Posterior cingulate gyrus (tissue), 11 donors: ENCODE measurements at places on chromosomes 7 and 10.

GRCh38 chr7:39709768-39710311 is 86.5 kb downstream of the RALA start:
- peak; percentile 23 for DNase-seq

DNA sequence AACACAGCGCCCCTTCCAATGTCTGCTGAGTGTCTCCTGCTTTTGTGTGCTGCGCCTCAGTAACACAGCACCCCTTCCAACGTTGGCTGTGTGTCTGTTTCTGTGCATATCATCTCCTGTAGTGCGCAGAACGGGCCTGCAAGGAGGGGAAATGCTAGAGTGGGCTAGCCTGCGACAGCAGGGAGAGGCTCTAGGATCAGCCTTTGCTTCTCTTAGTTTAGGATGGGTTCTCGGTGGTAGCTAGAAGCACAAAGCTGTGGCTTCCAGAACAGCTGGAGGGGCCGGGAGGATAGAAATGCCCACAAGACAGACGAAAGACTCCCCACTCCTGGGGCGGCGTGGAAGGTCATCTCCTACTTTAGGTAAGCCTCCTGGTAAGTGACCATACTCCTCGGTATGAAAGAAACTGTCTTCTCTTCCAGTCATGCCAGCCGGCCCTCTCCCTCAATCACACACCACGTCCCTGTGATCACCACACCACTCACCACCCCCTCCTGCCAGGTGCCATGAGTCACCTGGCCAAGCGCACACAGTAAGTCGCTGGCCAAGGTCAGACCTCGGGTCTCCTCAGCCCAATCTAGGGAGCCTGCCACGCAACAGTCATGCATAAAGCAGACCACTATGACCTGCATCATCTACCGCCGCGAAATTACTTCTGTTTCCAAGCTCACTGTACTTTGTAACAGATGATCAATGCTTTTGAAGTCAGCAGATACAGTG is 4.8 kb downstream of the PITRM1 start:
- DNase-seq: no peak

GRCh38 chr10:31646519-31646918 is 282.1 kb downstream of the ARHGAP12 start:
- no peak for DNase-seq

GRCh38 chr10:31384589-31384949 is 65.6 kb downstream of the ZEB1 start:
- no peak for DNase-seq

DNA sequence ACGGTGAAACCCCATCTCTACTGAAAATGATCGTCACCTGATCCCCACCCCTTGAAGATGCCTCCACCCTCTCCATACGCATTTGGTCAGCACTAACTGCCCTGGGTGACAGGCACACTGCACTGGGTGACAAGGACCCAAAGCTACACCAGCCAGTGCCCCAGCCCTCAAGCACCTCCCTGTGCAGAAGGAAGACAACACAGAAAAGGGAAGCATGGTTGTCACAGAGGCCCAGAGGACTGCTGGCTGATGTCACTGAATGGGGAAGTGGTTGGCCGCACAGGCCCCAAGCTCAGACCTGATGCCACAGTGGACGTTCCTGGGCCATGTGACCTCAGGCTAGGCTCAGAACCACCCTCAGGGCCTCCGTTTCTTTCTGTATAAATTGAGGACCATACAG is 4.2 kb upstream of the PILRA start:
- no peak for DNase-seq

- DNase-seq: no peak
Measured at GRCh38 chr10:16904049-16904448, 86.8 kb upstream of the RSU1 start.

- DNase-seq: no peak
Measured at GRCh38 chr10:123522702-123523312, 143.3 kb upstream of the GPR26 start.

- no peak for DNase-seq
Measured at GRCh38 chr10:107807836-107808235, 643.3 kb upstream of the SORCS1 start.

DNA sequence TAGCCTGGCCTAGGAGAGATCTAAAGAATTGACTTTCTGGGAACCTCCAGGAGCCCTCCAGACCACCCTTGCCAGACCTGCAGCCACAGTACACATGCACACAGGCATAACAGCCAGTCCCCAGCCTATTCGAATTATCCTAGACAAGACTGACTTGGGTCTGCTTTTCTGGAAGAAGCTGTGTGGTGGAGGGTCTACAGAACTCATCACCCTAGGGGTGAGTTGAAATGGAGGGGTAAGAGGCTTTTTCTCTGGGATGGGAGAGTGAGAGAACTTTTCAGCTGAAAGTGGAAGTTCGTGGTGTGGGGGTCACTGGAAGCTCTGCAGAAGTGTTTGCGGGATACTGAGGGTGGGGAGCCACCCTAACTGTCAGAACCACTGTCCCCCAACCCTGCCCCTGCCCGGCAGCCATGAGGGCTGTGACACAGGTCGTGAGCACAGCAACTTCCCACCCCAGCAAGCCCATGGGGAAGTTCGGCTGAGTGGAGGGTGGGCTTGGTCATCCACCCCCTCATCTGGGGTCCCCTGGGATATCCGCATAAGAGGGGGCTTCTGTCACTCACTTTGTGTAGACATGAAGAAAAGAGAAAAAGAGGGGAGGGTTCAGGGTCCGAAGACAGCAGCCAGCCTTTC is 7.8 kb downstream of the TLX1 start:
- no peak for DNase-seq

- DNase-seq: no peak
Measured at GRCh38 chr7:22001345-22002004, 55.8 kb upstream of the CDCA7L start.

- no peak for DNase-seq
Measured at GRCh38 chr7:20931739-20932138, 145.1 kb upstream of the SP8 start.

GRCh38 chr10:43174969-43175368 is 36.7 kb downstream of the CSGALNACT2 start:
- DNase-seq: no peak

GRCh38 chr10:30000802-30001571 is 58.4 kb downstream of the JCAD start:
- no peak for DNase-seq

DNA sequence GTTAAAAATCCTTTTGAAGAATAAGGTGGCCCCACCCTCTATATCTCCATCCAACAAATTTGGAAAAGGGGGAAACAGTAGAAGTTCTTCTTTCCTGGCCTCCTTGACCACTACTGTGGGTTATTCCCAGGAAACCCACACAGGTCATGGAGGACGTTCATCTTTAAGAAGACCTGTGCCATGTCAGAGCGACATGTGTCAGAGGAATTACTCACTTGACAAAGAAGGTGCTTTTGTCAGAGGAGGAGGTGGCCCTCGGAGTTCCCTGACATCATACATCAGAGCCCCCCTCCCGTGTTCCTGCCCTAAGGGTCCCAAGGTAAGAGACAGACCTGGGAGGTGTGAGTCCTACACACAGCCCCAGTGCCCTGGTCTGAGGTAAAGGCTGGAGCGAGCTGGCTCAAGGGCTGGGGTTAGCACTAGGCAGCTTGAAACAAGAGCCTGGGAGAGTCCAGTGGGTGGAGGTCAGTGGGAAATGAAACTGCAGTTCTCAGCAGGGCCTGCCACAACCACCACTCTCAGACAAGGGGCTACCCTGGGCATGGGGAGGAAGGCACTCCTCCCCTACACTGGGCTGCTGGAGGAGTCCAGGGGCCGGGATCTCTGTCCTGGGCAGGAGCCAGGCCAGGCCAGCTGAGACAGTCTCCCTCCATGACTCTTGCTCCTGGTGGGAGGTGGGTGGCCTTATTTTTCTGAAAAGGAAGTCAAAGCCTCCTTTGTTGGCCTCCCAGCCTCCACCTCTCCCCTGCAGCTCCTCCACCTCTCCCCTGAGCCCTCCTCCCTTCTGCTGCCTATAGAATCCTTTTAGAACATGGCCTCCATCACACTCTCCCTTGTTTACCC is 21.8 kb upstream of the ZMIZ1 start:
- DNase-seq: no peak

DNA sequence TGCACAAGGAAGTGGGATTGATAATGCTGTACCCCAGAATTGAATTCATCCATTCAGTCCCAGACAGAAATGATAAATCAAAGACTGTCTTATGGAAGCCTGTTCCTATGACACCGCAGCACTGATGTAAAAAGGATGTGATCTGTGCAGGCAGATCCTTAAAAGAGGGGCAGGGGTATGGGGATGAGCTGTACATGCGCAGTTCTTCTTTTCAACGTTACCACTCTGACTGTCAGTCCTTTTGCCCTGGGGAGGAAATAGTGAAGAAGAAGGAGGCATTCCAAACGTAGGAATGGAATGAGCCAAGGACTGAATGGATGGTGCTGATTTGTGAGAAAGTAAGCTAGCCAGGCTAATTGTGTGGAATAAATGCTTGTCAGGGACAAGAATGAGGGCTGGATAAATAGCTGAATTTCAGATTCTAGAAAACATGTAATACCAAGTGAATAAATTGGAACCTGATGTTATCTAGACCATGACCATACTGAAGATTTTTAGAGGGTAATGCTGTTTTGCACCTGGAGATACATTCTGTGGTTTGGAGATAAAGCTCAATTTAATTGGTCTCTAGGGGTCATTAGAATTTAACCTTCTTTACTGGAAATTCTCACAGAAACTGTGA is 509.3 kb downstream of the SORCS3 start:
- DNase-seq: no peak

- no peak for DNase-seq
Measured at GRCh38 chr10:74994854-74995253, 116.6 kb upstream of the SAMD8 start.

GRCh38 chr10:110150046-110150445 is 57.4 kb upstream of the MXI1 start:
- DNase-seq: no peak

DNA sequence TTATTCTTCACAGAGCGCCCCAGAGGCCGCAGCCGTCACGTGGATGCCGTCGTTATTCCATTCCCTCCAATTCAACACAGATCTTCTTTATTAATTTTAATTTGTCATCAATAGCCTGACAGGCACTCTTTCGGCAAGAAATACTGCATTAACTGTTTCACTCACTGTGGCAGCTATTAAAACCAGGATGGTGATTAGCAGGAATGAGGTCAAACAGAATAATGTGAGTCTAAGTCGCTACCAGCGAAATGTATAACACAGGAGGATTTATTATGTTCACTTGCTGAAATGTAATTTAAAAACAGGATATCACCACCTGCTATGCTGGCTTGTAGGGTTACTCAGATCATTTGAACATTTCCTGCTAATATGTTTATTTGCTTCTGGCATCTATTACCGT is 74.2 kb upstream of the MGMT start:
- no peak for DNase-seq

DNA sequence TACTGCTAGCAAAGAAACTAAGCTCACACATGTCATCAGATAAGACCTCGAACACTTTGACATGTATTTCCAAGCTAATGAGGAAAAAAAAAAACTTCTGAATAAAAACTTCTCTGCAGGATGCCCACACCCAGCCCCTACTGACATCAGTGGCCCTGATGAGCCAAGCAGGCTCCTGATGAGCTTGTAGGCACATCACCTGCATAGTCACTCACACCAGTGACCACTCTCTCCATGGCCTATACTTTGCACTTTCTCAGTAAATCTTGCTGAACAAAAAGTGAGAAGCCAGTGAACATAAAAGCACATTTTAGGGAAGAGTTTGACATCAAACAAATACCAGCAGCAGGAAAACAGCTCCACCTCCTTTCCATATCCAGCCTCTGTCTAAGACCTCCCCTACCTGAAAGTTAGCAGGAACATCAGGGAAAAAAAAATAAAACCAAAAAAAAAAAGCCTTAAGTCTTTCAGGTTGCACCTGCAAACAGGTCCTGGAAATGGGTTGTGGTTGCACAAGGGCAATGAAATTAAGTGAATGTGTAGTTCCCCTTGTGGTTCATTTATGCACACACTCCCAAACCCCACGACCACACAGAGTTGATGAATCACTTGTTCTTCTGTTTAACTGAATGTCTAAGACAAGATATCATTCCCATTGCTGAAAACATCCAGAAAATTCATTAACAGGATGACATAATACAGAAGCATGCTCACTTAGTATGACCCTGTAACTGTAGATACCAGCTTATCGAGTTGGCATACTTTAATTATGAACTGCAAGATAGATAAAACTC is 205.2 kb upstream of the PDE1C start:
- DNase-seq: no peak

- no peak for DNase-seq
Measured at GRCh38 chr10:69103784-69104183, 15.9 kb downstream of the SRGN start.

DNA sequence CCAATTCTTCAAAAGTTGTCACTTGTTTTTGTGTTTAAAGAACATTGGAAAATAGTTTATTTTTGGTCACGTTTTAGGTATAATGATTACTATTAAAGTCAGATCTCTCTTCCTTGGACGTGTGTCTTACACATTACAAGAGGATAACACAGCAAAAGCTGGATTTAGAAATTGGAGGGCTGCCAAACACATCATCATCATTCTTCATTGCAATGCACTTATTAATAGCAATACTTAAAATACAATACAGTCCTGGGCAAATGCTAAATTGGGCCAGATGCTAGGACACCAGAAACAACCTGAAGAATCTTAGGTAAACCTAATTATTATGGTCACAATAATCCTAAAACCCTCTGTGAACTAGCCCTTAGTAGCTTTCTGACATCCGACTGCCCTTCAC is 303.6 kb downstream of the DGKB start:
- no peak for DNase-seq

- DNase-seq: no peak
Measured at GRCh38 chr10:30185916-30186315, 126.5 kb upstream of the JCAD start.

DNA sequence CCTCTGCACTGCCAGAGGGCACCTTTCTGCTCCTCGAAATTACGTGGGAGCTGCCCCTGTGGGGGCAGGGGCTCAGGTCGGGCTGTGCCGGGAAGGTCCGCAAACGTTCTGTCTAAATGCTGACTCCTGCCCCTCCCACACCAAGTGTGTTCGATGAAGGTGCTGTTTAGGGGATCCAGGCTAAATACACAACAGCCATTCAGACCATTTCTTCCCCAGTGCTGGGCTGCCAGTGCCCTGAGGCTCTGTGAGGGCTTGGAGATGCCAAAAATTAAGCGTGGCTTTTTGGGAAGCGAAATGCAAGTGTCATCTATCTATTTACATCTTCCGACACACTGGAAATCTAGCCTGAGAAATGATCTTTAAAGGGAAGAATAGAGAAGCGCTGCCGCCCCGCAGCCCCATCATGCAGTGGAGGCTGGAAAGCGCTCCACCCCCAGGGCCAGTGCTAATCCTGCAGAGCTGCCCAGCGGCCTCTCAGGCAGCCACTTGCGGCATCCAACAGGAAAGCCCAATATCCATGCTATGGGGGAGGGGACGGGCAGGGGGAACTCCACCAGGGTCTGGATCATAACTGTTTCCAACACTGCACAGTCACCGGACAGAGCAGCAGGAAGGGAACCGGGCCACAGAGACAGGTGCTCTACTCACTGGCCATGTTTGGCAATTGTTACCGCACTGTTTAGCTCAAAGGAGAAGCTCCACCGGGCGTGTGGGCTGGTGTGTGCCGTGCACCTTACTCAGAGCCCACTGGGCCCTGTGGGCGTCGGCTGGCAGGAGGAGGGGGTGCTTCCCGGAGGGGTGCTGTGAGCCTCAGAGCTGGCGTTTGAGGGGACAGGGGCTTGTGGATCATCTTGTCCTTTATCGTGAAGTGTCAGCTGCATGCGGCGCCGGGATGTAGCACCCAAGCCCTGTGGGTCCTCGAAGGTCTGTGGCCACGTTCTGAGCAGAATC is 205.5 kb downstream of the DNAJB6 start:
- DNase-seq: no peak

- DNase-seq: no peak
Measured at GRCh38 chr7:133755901-133756300, 371.2 kb upstream of the LRGUK start.
